ENCODE measurements at places on chromosomes 4 and X.

DNA sequence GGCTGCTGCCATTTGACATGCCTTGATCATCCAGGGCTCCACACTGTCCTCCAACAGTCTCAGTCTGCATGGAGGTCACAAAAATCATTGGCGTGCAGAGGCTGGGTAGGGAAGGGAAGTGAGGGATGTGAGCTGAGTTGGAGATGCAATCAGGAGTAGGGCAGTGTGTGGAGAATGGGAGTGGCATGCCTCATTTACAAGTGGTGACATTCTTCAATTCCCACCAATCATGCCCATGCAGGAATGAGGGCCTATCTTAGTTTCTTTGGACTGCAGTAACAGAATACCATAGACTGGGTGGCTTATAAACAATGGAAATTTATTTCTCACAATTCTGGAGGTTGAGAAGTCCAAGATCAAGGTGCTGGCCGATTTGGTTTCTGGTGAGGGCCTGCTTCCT is 94.9 kb upstream of the PJA1 start:
- DNase-seq, result no peak

- no peak for DNase-seq
These were observed 248.0 kb upstream of the KCNIP4 start for GRCh38 chr4:22196551-22196950.

DNA sequence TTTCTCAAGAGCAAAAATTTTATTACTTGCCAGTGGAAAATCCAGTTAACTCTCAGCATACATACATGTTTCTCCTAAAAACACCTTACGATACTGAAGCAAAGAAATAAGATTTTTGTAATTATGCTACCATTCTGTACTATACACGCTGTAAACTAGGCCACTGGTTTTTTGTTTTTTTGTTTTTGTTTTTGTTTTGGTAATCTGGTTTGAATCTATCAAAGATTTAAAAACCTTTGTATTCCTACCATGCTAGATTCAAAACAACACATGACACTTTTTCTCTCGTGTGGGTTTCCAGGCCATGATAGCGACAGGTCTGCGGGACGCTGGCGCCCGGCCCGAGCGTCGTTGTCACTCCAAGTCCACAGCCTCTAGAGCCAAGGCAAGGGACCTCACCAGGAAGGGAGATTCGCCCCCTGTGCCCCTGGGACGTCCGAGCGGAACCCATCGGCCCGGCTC is 723 bp downstream of the TMEM192 start:
- DNase-seq, result no peak

DNA sequence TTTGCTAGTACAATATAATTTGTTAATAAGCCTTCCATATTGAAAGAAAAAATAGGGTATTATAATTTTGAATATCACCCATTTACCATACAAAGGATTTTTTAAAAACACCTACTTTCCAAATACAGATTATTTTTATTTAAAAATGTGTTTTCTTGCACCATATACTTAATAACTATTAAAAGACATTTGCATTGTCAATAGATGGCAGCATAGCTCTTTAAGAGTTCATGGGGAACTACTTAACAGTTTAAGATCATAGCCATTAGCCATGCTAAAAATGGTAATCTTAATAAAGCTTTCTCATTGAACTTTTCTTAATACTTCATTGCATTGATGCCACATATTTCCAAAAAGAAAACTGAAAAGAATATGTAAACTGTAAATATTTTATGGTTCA is 1995.9 kb downstream of the C4orf33 start:
- no peak for DNase-seq

DNA sequence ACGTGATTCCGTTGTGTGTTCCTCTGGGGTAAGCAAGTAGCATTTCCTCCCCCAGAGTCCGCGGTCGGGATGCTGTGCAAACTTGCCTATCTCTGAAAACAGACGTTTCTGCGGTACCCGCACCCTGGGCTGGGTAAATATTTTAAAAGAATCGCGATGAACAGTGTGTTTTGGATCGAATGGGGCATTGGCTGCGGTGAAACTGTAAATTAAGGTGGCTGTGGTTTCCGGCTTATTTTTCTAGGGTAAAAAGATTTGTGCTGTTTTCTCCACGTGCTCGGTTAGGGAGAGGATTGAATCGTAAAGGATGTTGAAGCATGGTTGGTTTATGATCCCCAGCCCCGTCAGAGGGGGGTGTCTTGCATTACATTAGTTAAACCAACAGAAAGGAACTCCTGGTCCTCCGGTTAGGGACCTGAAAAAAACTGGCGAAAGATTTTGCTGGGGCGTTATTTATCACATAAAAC is 1.2 kb downstream of the HHIP start:
- DNase-seq, result no peak

DNA sequence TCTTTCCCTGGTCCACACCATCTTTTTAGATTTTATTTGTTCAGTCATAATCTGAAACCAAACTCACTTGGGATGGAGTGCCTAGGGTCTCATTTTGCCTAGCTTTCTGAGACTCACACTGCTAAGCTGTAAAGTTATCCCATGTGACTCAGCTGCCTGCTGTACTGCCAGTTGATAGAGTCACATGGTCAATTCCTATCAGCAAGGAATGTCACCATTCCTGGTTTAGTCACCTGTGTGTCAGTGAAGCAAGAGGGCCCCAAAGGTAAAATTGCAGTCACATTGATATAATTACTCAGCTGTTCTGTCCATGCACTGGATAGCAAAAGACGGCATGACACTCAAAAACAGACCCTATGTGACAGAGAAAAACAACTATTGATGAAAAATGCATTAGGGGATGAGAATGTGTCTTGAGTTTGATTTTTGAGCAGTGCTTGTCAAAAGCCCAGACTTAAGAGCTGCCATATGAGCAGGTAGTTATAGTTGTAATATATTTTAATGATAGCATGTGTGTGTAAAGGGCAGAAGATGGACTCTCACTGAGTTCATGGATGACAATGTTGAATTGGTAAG is 413.2 kb downstream of the PPARGC1A start:
- DNase-seq, result no peak

DNA sequence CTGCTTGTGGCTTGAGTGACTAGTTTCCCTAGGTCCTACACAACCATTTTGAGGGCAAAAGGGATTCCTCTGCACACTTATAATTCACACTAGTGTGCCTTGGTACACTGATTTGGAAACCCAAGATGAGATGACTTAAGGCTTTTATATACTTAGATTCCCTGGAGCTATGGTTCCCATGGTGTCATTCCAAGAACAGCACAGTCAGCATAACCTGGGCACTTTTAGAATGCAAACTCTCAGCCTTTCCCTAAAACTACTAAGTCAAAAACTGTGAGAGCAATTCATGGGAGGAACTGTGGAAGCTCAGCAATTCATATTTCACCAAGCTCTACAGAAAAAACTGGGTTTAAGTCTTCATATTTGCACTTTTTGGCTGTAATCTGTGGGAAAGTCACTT is 38.0 kb upstream of the ZC4H2 start:
- no peak for DNase-seq

DNA sequence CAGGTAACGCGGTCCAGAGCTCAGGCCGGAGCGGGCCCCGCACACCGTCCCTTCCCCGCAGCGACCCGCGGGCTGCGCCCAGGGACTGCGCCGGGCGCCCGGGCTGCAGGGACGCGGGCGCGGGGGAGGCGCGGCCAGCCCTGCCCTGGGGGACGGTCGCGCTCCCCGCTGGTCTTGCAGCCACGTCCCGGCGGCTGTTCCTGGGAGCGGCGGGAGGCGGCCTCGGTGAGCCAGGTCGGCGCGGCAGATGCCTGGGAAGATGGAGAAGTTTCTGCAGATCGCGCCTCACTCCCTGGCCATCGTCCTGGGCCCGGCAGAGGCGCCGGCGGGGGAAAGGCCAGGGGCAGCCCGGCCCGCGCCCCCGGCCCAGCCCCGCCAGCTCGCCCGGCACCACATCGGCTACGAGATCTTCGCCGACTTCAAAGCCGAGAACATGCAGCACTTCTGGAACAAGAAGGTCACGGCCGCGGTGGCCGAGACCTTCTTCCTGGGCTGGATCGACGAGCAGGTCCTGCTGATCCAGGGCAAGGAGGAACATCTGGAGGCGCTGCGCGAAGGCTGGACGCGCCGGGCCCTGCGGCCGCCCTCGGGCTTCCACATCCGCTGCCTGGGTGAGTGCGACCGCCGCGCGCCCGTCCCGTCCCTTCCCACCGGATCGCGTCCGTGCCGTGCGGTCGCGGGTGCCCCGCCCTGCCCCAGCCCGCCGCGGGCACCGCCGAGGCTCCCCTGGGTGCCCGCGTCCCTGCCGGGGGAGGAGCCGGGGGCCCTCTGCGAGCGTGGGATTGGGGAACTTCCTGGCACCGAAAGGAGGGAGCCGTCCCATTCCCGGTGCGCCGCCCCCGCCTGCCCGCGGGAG is 107.4 kb upstream of the STOX2 start:
- DNase-seq, result no peak

- no peak for DNase-seq
These were observed 170.5 kb upstream of the NOCT start for GRCh38 chr4:138845054-138845453.

DNA sequence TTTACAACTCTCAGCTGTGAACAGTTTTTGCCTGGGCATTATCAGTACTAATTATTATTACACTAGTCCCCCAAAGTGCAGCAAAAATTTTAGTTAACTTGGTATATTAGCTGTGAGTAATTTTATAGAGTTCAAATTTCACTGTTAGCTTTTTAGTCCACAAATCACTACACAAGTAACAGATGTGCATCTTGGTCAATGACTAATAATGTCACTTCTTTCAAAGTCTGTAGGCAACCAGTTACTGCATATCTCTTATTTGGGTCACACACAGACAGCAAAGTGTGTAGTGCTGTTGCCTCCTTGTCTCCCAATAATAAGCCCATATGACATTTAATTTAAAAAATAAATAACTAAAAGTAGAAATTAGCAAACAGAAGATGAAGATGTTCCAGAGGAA is 159.9 kb downstream of the SCFD2 start:
- no peak for DNase-seq

DNA sequence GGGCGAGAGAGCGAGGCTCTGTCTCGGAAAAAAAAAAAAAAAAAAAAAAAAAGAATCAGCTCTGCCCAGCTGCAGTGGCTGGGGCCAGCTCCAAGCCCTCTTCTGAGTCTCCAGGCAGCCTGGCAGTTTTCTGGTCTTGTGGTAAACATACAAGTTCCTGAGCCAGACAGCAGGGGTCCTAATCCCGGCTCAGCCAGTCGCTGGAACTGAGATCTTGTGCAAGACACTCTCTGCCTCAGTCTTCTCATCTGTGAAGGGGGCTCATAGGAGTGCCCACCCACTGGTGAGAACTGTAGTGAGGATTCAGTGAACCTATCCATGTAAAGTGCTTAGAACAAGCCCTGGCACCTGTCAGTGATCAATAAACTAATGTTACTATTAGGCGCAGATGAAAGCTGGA is 41.8 kb downstream of the C4orf50 start:
- DNase-seq, result no peak

DNA sequence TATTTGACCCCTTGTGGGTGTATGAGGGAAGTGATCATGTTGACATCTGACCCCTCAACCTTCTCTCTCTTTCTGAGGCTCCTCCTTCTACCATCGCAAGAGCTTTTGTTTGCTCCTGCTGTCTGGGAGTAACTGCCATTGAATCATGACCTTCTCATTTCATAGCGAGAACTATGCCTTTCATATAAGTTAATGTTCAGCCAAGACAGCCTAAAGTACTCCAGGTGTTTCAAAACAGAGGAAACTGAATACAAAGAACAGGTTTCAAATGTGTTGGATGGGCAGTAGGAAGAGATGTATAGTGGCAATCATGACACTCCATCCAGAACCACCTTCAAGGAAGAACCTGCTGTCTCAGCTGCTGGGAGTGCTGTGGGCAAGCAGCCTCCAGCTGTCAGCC is 403.1 kb downstream of the MID1IP1 start:
- no peak for DNase-seq

GRCh38 chr4:5389756-5390310 is 318.5 kb downstream of the EVC2 start:
- DNase-seq, result no peak

DNA sequence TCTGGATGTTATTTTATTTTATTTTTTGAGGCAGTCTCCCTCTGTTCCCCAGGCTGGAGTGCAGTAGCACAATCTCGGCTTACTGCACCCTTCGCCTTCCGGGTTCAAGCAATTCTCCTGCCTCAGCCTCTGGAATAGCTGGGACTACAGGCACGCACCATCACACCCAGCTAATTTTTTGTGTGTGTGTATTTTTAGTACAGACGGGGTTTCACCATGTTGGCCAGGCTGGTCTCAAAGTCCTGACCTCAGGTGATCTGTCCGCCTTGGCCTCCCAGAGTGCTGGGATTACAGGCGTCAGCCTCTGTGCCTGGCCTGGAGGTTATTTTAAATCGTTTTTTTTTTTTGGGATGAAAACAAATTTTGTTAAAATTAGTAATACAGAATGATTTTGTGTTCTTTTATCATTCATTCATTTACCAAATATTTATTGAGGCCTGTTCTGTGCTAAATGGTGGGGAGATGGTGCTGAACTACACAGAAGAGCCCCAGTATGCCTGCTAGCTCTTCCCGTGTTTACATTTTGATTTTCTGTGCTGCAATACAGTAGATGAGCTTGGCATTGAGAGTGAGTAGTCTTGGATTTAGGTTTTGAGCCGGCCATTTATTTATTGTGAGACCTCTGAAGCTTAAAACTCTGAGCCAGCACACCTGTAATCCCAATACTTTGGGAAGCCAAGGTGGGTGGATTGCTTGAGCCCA is 22.7 kb downstream of the ADD1 start:
- no peak for DNase-seq

- DNase-seq, result no peak
These were observed 431.5 kb upstream of the BOD1L1 start for GRCh38 chr4:14059006-14059405.

DNA sequence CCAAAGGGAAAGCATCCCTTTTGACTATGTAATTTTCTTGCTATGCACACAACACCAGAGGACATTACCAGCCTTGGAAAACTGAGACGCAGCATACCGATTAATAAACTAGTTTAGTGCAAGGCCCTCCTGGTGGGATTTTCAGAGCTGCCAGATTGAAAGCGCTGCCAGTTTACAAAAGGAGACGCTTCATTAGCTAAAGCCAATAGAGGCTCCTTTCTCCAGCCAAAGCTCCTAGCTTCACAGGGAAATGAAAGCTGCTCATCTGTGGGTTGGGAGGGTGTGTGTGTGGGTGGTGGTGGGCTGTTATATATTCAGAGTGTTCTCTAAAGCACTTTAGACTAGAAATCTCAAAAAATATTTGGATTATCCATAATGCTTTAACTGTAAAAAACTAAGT is 32.4 kb downstream of the SPANXN4 start:
- no peak for DNase-seq

DNA sequence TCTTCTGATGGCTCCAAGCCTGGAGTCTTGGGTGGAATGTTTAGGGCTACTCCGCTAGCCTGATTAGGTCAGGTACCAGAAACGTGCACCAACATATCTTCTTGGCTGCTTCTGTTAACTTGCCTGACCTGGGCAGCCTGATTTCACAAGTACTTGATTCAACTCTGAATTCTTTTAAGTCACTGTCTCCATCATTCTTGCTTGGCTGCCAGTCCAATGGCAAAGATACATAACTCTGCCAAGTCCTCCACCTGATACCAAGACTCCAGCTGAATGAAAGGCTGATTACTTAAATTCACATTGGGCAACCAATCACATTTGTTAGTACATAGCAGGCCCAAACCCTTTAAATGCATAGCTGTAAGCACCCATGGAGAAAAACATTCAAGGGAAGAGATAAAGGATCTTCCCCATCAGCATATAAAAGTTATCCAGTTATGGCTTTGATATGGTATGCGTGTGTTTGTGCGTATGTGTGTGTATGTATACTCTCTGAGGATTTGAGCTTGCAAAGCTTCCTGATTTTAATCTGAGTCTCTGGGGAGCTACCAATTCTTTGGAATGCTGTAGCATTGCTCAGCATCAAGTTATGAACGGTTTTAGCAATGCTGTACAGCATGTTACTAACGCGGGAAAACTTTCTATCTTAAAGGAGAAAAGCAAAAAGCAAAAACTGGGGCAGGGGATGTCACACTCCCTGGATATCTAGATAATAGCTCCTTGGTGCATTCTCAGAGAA is 917.2 kb downstream of the DMD start:
- DNase-seq, result no peak

Measured in stimulated activated CD8-positive, alpha-beta memory T cell treated with anti-CD3 and anti-CD28 coated beads, Interleukin-4, amount 100 ng/mL, for 4 hours (primary cell).